Right ventricle myocardium superior (tissue), 1 donor: ENCODE measurements at places on chromosomes 1 and 21. TPM values are rescaled to one million over a fixed set of nuclear protein-coding genes. Genes with fewer than 3 reads are reported as not detected.

DNA sequence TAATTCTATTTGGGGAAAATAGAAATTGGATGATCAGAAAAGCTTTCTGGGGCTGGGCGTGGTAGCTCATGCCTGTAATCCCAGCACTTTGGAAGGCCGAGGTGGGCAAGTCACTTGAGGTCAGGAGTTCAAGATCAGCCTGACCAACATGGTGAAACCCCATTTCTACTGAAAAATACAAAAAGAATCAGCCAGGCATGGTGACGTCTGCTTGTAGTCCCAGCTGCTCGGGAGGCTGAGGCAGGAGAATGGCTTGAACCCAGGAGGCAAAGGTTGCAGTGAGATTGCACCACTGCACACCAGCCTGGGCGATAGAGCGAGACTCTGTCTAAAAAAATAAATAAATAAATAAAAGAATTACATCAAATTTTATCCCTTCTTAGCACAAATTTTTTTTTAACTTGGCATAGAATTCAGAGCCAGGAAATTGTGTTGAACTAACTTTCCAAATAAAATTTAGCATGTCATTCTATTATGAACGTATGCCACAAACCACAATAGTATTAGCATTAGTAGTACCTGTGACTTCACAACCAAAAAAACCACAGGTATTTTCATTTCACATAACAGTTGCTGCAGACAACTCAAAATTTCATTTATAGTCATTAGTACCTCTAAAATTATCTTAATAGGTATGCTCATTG is 4.5 kb upstream of the ANKRD13C start:
- DNase-seq, result no peak

- DNase-seq, result no peak
These were observed 80.2 kb downstream of the MAST2 start for GRCh38 chr1:45883658-45884057.

- DNase-seq, result no peak
These were observed 26.5 kb upstream of the SRP9 start for GRCh38 chr1:225750875-225751824.

CFHR4 gene
- total RNA-seq, result not detected

GRCh38 chr1:52477876-52478275 is 73.5 kb downstream of the PRPF38A start:
- no peak for DNase-seq

FMO4 gene
- 3.8 TPM for total RNA-seq

DNA sequence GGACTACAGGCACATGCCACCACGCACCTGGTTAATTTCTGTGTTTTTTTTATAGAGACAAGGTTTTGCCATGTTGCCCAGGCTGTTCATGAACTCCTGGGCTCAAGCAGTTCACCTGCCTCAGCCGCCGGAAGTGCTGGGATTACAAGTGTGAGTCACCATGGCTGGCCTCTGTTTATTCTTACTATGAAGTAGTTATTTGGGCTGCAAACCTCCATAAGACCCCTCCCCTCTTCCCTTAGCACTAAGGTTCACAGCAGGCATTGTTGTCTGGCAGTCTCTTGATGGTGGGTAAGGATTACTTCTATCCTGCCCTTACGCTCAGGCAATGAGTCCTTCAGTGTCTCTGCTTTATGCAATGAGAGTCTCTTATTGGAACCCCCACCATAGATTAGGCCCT is 51.8 kb downstream of the ANGPTL1 start:
- no peak for DNase-seq

- DNase-seq, result no peak
These were observed 29.6 kb downstream of the VANGL1 start for GRCh38 chr1:115671176-115671934.

DNA sequence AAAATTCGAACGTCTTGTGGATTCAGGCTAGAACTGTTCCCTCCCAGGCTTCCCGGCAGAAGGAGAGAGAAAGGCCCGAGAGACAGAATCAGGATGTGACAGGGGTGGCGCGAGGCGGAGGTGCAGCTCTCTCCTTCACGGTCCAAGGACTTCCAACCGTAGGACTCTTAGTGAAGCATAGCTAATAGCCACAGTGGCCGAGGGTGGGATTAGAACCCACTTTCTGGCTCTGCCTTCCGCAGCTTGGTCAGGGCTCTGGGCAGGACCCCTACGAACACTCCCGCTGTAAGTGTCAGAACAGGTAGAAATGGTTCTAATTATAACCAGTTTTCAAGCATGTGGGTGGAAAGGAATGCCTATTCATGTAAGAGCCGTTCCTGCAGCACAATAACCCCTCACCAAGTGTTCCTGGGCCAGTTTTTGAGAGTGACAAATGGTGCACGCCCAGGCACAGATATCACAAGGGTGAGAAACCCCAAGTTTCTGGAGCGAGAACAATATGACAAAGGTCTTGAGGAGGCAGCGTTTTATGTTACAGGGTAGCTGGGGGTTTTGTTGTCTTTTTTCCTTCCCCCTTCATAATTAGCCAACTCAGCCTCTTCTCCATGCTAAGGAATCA is 86.4 kb downstream of the SYF2 start:
- no peak for DNase-seq

KCNT2 gene
- total RNA-seq, result 1.0 TPM

DNA sequence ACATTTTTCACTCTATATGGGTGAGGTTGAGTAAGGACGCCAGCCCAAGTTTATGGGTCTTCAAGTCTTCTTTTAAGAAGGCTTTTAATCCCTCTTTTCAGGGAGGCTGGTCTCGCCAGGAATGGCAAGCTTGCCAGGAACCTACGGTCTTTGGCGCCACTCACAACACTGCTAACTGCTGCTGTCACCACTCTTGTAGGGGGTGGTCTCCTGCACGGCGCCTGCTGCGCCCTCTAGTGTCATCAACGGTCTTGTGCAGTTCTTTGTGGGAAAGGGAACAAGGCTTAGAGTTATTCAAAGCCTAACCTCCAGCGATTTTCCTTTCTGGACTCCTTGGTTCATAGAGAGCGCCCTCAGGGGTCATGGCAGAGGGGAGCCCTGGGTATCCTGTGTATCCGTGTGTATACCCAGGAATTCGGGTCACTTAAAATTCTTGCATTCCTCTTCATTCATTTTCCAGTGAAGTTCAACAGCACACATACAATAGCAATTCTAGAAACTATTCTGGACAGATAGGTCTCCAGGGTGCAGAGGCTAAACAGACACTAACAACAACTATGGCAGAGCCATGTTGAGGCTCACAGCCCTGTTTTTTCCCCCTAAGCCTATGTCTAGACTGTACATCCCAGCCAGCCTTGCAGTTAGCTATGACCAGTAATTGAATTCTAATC is 392.8 kb upstream of the CAMK1G start:
- DNase-seq, result no peak

KCNQ4 gene
- total RNA-seq, result 2.6 TPM

TTC24 gene
- not detected for total RNA-seq

WASF2 gene
- total RNA-seq, result 49.3 TPM

ACKR1 gene
- total RNA-seq, result 8.1 TPM

GRCh38 chr1:212951126-212951946 is 995 bp downstream of the VASH2 start:
- no peak for DNase-seq

- no peak for DNase-seq
These were observed 11.3 kb downstream of the LDLRAD2 start for GRCh38 chr1:21823206-21823979.

- no peak for DNase-seq
These were observed 271.5 kb downstream of the NFIA start for GRCh38 chr1:61353797-61354406.

DNA sequence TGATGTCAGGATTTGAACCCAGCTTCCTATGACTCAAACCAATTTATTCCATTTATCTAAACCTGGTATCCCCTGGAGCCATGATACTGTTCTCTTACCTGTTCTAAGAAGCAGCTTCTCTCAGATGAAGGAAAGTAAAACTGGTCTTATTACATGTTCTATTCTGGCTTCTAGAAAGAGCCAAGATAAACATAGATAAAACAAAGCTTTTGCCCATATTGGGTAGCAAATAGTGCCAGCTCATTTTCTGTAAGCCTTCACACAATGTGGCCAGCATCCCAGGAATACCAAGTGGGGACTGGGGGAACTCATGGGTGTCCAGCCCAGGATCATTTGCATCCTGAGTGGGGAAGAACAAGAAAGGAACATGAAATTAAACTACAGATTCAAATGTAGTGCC is 53.5 kb upstream of the EPHA8 start:
- no peak for DNase-seq

OR2AK2 gene
- not detected for total RNA-seq

C1QC gene
- 110 TPM for total RNA-seq

GRCh38 chr1:205989786-205990185 is 13.4 kb downstream of the RAB7B start:
- DNase-seq, result no peak

DNA sequence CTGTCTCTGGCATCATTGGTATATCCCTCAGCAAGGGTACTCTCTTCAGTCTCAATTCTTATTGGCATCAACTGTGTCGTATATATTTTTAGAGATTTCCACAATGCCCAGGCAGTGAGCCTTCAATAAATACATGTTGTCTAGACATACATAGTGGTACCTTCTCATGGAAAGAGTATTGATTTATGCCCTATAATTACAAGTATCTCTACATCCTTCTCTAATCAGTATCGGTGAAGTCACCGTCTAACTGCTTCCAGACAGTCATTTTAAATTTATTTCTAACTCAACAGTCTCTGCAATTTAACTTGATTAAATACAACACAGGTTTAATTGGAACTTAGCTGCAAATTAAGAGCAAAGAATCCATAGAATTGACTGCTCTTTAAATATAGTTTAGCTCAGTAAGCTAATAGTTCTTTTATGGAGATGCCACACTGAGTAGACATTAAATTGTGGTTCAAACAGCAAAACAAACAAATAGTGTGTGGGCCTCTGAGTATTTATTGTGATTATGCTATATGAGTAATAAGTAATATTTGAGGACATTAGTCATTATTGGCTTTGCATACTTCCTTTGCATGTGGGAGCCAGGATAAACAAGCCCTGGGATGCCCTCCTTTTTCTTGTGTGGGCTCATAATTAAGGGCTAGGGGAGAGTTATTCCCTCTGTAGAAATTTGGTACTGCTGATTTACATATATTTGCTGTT is 126.9 kb upstream of the DUSP10 start:
- no peak for DNase-seq

DNA sequence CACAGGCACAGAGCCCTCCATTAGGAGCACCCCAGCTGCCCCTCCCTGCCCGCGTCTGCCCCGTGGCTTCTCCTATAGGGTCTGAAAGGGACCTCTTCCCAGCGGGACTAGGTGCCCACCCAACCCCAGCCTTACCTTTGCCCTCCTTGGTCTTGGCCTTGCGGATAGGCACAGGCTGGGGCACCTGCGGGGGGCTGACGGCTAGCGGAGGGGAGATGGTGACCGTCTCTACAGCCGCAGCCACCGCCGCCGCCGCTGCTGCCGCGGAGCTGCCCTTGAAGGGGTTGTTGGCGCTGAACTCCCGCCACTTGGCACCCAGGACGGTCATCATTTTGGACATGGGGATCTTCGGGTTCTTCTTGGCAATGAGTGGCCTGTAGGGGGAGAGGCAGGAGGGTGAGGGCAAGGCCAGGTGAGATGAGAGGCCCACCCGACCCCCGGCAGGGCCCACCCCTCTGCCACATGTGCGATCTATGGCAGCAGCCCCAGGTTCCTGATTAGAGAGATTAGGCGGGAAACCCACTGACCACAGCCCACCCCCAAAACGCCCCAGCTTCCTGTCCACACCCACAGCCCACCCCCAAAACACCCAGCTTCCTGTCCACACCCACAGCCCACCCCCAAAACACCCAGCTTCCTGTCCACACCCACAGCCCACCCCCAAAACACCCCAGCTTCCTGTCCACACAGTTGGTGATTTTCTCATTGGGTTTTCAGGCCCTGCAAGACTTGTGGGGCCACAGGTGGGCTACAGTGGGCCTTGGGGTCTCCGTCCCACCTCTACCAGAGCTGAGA is 25.4 kb downstream of the CHD5 start:
- no peak for DNase-seq

- no peak for DNase-seq
These were observed 17.0 kb upstream of the TRIM45 start for GRCh38 chr1:117138561-117138960.

DNA sequence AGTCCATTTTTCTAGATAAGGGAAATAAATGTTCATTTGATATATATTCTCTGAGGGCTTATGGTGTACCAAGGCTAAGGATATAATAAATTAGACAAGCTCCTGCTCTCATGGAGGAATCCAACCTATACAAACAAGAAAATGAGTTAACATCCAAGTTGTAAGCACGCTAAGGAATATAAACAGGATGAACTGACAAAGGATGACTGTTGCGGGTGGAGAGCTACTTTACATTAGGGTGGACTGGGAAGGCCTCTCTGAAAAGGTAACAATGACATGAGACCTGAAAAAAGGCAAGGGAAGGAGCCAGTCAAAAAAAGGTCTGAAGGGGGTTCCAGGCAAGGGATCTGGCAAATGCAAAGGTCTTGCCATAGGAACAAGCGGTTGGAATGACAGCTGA is 3.1 kb downstream of the BCAR3 start:
- no peak for DNase-seq

- DNase-seq, result no peak
These were observed 8.0 kb downstream of the DDI2 start for GRCh38 chr1:15625056-15625917.

GRCh38 chr1:19648239-19648638 is 4.1 kb downstream of the NBL1 start:
- no peak for DNase-seq

DNA sequence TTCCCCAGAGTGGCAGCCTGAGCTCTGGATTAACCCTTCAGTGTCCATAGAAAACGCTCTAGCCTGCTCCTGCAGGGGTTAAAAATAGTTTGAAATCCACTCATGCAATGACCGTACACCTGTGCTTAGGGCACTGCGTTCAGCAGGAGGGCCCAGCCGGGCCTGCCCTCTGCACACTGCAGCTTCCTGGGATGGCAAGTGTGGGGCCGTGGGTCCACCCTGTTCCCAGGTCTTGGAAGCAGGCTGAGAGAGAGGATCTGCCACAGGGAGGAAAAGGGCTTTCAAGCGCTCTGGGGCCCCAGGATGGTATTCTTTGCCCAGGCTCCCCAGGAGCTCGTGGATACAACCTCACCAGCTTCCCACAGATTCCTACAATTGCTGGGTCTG is 1.5 kb upstream of the S100B start:
- DNase-seq, result no peak

XCL1 gene
- 0.48 TPM for total RNA-seq

GRCh38 chr1:234089396-234089795 is 184.9 kb downstream of the SLC35F3 start:
- DNase-seq, result no peak

OR10J4 gene
- total RNA-seq, result not detected

SLC6A17 gene
- total RNA-seq, result not detected

DYRK3 gene
- 23.6 TPM for total RNA-seq

DNA sequence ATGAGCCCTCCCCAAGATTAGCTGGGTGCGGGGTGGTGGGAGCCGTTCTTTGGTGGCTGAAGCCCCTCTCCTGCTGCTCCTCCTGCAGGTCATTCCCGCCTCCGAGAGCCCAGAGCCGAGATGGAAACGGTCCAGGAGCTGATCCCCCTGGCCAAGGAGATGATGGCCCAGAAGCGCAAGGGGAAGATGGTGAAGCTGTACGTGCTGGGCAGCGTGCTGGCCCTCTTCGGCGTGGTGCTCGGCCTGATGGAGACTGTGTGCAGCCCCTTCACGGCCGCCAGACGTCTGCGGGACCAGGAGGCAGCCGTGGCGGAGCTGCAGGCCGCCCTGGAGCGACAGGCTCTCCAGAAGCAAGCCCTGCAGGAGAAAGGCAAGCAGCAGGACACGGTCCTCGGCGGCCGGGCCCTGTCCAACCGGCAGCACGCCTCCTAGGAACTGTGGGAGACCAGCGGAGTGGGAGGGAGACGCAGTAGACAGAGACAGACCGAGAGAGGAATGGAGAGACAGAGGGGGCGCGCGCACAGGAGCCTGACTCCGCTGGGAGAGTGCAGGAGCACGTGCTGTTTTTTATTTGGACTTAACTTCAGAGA is 448 bp downstream of the G0S2 start:
- peak; percentile 67 for DNase-seq

- DNase-seq, result peak; percentile 58
These were observed 148.9 kb downstream of the PBX1 start for GRCh38 chr1:164707868-164708331.
